Posterior vena cava (tissue), 2 donors: ENCODE measurements at places on chromosomes 7 and 10. TPM values are rescaled to one million over a fixed set of nuclear protein-coding genes. Genes with fewer than 3 reads are reported as not detected.

DNA sequence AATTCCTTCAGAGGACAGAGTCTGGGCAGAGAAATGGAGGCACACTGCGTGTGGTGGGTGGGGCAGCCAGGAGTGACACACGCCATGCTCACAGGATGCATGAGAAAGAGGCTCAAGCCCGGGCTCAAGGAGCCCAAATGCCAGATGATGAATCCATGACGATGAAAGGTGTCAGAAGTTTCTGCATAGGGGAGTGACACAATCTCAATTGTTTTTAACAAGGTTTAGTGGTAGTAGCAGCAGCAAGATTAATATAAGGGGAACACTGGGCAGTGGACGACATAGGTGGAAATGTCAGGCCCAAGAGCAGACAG, 126.1 kb downstream of the TNS3 start:
- DNase-seq: no peak

- DNase-seq: no peak
These were observed 226.0 kb upstream of the NFE2L3 start for GRCh38 chr7:25926009-25926408.

Gene DLG5
- 34.4 TPM for total RNA-seq

GRCh38 chr10:116611153-116611545, 9.6 kb upstream of the PNLIPRP2 start:
- DNase-seq: no peak

Gene ERVW-1
- not detected for total RNA-seq

DNA sequence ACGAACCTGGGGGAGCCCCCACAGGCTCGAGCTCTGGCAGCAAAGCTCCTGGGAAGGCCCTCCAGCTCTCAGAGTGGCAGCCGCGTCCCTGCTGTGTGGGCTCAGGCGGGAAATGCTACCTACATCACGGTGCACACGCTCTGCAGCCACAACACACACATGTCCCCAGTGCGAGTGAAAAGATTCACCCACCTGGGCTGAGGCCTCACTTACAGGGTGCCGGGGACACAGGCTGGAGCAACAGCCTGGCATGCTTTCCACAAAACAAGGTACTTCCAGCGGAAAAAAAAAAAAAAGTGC, 410.4 kb upstream of the FOXK1 start:
- no peak for DNase-seq

Gene GCK
- total RNA-seq: 0.51 TPM

DNA sequence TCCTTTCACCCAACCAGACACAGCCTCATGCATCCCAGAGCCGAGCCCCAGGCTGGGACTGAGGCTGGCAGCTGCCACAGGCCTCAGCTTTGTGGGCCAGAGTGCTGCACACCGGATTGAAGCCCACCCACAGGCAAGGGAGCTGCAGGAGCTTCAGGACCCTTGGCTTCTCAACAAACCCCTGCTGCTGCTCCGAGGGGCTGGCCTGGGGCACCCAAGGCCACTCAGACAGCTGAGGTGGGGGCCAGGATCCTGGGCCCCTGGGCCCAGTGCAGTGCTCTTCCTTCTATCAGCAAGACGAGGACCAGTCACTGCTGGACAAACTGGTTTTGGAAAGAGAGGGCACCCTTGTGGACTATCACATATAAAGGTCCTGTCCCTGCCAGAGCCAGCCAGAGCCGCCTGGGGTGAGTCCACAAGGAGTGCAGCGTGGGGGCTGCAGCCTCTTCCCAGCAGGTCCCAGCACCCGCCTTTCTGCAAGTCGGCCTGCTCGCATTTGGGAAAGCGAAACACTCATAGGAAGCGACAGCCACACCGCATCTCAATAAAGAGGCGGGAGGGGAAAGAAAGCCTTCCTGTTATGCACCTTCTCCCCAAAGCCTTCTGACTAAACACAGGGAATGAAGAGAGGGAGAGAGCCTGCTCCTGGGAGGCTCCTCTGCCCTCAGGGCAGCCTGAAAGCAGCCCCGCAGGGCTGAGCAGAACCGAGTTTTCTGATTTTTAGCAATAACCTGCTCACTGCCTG, 9.5 kb upstream of the TCERG1L start:
- peak; percentile 73 for DNase-seq

- DNase-seq: no peak
These were observed 55.2 kb upstream of the GDF10 start for GRCh38 chr10:47244560-47245500.

Gene CASTOR2
- 24.8 TPM for total RNA-seq

DNA sequence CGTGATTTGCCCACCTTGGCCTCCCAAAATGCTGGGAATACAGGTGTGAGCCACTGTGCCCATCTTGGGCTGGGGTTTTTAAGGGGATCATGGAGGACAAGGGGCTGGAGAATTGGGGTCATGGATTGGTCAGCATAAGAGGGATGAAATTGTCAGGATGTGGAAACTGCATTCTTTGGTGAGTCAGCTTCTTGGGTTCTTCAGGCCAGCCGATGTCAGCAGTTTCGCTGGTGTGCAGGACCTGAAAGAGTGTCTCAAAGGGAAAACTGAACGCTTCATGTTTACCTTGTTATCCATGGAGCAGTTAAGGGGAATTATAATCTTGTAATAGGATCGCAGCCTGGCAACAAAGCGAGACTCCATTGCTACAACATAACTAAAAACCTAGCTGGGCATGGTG, 13.0 kb downstream of the GALNT17 start:
- no peak for DNase-seq

DNA sequence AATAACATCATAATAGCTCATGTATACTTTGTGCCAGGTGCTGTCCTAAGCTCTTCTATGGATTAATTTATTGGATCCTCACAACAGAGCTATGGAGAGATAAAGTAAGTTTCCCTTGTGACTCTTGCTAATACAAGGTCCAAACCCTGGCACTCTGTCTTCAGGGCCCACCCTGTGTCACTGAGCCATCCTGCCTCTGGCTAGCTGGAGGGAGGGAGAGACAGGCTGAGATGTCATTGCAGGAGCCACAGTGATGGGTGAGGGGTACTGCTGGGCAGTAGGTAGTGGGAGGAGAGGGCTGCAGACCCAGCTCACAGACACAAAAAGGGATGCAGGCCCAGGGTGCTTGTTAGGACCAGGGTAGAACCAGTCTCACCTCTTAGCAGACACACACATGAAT, 16.9 kb downstream of the GCK start:
- peak; percentile 35 for DNase-seq
